ENCODE measurements at places on chromosomes 6 and 20.
A peak's percentile ranks its signal among the peaks of the same experiment; 100 is the strongest.

- DNase-seq = no peak
Observed at GRCh38 chr6:109009962-109010704, 84.5 kb downstream of the SESN1 start.

DNA sequence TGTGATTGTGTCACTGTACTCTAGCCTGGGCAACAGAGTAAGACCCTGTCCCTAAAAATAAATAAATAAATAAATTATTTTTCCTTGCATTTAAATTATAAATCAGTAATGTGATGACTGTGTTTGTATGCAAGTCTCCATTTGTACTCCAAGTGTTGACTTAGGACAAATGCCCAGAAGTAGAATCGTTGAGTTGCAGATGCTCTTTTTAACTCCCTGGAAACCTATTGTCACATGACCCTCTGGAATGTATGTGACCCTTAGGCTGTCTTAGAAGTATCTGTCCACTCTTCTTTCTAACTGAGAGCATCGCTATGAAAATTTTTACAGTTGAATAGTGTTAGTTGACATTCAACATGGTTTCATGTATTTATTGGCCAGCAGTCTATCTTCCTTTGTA, 18.8 kb downstream of the OR2A4 start:
- DNase-seq = peak; percentile 36

DNA sequence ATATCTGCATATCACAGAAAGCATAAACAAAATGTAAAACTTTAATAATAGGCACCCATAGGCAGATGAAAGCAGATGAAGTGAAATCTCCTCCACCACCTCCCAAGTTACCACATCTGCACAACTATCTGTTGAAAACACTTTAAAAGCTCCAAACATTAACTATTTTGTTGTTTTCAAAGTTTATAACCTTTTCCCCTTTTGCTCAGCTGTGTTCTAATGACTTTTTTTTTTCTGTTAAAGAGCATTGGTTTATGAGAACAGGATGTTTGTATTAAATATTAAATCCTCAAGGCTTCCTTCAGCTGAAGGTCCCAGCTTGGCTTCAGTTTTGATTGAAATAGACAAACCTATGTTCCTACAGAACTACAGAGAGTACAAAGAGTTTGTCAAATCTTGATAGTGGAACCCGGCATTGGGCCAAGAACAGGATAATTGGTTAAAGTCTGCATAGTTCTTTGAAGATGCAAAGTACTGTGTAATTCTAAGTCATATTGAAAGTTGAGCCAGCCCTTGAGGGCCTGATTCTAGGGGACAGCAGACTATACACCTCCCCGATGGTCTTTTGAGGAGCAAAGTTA, 255.1 kb upstream of the JAG1 start:
- peak; percentile 43 for DNase-seq

- no peak for DNase-seq
Observed at GRCh38 chr6:72704979-72705378, 83.1 kb downstream of the KCNQ5 start.

GRCh38 chr20:43914311-43915210, at the start of gene TOX2:
TSS of gene TOX2 (plus strand) at chr20:43914852. CDS start at chr20:43914892, 40 bp downstream.
- DNase-seq = no peak

DNA sequence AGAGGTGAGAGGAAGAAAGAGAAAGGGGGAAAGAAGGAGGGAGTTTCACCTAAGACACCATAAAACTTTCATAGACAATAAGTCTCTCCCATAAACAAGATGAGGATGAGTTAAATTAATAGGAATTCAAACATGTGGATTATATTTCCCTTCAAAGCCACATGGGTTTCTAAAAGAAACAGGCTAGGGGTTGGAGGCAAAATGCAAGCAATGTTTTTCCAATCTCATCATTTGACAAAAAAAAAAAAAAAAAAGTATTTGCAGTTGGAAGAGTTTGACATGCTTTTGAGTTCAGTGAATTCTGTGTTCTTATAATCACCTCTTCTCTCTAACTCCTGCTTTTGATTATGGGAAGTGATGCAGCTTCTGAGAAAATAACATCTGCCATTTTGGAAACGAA, 286.5 kb upstream of the PRND start:
- no peak for DNase-seq
